NCI-H510A (cell line): ENCODE measurements at places on chromosomes 13 and 19.
A peak's percentile ranks its signal among the peaks of the same experiment; 100 is the strongest.

GRCh38 chr13:41054212-41054877, 7.0 kb upstream of the WBP4 start:
- peak; percentile 1 for DNase-seq

DNA sequence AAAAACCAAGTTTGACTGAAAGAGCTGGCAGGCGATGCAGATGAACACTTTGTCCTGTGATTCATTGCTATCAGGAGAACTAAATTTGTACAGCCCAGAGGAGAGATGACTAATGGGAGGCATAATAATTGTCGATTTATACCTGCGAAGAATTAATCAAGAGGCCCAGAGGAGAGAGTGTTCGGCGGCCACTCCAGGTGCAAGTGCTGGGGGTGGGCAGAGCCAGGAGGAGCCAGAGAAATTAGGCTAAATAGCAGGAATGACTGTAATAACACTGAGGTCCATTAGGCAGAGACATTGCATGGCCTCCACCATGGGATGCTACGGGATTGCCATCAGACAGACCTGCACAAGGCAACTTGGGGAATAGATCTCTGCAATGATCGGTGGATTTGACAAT, 107.7 kb upstream of the UQCRFS1 start:
- no peak for DNase-seq

GRCh38 chr13:76860706-76861105, 25.5 kb downstream of the KCTD12 start:
- no peak for DNase-seq

DNA sequence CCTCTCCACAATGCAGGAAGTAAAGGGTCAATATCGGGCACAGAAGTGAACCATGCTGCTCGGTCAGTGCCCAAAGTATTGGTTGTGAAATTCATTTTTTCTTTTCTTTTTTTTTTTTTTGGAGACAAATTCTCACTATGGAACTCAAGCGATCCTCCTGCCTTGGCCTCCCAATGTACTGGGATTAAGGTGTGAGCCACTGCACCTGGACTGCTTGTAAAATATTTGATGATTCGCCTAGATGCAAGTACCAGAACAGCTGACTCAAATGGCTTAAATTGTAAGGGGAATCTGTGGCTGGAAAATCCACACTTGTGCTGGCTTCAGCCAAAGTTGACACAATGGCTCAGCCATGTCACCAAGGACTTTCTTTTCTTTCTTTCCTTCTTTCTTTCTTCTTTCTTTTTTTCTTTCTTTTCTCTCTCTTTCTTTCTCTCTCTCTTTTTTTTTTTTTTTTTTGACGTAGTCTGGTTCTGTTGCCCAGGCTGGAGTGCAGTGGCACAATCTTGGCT, 43.7 kb downstream of the NUMBL start:
- DNase-seq, result no peak

- DNase-seq, result no peak
Measured at GRCh38 chr13:24271601-24272451, 37.6 kb upstream of the C1QTNF9 start.

DNA sequence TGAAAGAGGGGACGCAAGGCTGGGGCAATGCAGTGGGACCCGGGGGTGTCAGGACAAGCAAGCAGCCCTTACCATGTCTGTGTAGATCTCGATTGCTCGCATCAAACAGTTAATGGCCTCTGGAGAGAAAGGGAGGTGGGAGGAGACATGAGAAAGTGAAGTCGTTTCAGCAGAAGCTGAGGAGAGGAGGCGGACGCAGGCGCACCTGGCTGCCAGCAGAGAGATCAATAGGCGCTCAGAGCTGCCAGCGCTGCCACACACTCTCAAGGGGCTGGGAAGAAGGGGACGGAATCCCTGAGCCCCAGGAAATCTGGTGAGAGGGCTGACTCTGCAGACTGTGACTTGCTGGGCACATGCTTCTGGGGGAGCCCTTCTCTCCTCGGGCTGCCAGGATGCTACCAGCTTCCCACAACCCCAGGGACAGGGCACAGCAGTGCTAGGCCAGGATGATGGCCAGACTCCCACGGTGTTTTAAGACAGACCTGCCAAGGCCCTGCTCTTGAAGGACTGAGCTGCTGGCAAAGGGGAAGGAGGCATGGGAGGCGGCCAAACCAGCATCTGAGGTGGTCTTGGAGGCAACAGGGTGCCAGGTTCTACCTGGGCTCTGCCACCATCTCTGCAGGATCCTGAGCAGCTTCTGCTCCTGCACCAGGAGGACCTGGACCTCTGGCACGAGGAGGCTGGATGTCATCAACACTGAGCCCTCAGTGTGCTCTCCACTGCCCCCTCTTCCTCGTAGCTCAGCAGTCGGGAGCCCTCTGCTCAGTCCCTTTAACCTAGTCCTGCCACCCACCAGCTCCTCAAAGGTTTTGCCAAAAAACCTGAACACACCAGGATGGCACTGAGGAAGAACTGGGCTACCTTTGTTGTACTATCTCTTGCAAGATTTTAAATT, 11.7 kb upstream of the KPTN start:
- DNase-seq, result no peak

DNA sequence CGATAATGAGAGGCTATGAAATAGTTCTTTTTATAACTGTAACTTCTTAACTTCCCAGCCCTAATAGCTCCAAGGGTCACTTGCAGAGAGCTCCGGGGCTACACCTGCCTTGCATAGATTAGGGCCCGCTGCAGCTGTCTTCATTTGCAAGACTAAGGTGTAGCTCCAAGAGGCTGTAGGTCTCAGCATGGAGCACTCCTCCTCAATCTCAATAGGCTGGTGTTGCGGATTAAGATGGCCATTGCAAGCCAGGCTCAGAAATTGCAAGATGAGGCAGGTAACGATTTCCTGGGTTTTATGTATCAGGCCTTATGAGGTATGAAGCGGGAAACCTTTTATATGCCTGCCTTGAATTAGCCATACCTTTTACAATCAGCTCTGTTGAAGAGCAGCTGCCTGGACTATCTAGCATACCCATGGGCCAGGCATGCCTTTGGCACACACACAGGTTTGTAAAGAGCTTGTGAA, 185.7 kb downstream of the TM9SF2 start:
- no peak for DNase-seq

- no peak for DNase-seq
Measured at GRCh38 chr19:2320049-2320448, 8.3 kb downstream of the LSM7 start.

- DNase-seq, result no peak
Measured at GRCh38 chr13:101529422-101529821, 76.9 kb downstream of the ITGBL1 start.

- DNase-seq, result no peak
Measured at GRCh38 chr13:95327190-95327589, 25.9 kb upstream of the ABCC4 start.

- DNase-seq, result no peak
Measured at GRCh38 chr13:99418843-99419140, 82.5 kb upstream of the TM9SF2 start.

DNA sequence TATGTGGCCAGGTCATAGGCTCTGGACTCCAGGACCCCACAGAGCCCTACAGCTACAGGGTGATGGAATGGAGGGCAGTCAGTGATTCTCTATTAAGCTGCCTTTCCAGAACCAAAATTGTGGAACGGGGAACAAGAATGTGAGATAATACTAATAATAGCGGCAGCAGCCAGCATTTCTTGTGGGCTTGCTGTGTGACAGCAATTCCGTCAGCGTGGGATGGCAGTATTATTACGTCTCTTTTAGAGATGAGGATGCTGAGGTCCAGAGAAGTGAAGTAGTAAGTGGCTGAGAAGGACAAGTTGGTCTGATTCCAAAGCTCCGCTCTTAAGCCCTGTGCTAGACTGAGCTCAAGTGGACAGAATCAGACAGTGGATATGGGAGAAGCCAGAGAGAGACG, 24.4 kb downstream of the GRIK5 start:
- DNase-seq, result no peak

GRCh38 chr13:30738526-30739236, 3.3 kb downstream of the ALOX5AP start:
- no peak for DNase-seq

DNA sequence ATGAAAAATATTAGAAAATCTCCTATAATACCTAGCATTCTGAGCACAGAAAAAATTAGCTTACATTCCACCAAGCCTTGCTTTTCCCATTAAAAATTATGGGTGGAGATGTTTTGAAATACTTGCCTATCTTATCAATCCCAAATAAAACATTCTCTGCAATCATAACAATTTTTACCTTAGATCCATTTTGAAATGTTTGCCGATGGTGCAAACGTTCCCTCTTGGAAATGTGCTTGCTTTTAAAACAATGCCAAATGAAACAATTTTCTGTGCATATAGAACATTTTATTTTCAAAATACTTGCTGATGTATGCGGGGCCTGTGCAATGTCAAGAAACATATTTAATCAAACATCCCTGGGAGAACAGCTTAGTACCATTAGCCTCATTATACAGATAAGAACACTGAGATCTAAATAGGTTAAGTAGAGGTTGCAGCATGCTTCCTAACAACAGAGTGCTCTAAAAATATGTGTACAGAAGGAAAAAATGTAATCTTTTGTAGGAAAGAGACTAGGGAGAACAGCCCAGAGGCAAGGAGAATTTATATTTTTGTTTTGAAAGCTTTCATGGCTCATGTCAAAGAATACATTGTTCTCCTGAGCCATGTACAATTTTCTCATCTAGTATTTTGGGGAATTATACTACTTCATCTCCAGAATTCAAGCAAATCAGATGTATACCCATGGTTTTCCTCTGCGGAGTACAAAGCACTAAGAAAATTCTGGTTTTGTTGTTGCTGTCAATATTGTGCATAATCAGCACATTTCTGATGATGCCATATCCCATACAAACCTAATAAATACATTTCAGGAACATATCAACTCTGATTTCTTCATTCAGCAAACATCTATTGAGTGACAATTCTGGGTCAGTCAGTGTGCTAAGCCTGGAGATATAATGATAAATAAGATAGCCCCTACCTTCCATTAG, 25.9 kb upstream of the FNDC3A start:
- DNase-seq, result no peak
